ENCODE measurements at places on chromosomes 1 and 21.
A peak's percentile ranks its signal among the peaks of the same experiment; 100 is the strongest.

GRCh38 chr1:232380596-232380995 lies 249.3 kb downstream of the SIPA1L2 start:
- no peak for DNase-seq

DNA sequence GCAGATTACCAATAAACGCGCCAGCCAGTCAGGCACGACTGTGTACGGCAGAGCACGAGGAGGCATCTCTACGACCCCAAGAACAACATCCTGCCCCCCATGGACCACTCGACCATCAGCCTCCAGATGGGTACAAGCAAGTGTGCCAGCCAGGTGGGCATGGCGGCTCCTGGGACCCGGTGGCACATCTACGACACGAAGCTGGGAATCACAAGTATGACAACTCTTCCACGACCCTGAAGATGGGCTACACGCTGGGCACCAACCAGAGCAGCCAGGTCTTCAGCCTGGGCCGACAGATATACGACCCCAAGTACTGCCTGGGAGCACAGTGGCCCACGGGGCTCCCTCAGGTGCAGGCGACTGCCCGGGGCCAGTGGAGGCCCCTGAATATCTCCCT lies 217.6 kb downstream of the POTED start:
- DNase-seq, result no peak

GRCh38 chr1:160658162-160658813 lies 11.4 kb upstream of the SLAMF1 start:
- DNase-seq, result no peak

DNA sequence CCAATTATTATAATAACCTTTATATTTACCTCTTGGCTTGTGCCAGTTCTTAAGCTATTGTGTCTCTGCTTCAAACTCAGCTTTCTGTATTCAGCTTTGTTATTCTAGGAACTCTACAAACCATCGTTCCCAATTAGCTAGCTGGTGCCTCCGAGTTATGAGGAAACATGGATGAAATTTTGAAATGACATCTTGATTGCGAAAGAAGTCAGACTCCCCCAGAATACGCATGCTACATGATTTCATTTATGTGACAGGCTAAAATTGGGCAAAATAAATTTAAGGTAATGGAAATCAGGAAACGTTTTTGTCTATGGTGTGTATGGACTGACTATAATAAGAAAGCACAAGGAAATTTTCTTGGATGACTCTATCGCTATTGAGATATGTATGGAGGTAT lies 256.8 kb upstream of the NCAM2 start:
- no peak for DNase-seq

GRCh38 chr1:153192697-153193096 lies 10.5 kb upstream of the LELP1 start:
- no peak for DNase-seq

DNA sequence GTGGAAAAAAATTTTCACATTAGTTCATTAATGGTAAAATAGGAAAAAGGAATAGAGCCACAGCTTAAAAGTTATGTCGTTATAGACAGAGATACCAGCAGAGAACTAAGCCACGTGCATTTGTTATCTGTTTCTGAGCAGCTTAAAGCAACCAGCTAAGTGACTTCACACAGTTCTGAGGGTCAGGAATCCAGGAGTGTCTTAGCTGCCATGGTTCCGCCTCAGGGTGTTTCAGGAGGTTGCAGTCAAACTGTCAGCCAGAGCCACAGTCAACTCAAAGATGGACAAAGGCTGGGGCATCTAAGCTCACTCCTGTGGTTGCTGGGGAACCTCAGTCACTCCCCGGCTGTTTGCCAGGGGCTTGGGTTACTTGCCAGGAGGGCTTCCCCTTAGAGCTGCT lies 515.8 kb downstream of the SMYD3 start:
- DNase-seq, result no peak

- peak; percentile 8 for DNase-seq
Measured at GRCh38 chr1:45206808-45207623, 611 bp upstream of the ZSWIM5 start.

GRCh38 chr1:18554597-18554996 lies 73.9 kb downstream of the KLHDC7A start:
- DNase-seq, result no peak

DNA sequence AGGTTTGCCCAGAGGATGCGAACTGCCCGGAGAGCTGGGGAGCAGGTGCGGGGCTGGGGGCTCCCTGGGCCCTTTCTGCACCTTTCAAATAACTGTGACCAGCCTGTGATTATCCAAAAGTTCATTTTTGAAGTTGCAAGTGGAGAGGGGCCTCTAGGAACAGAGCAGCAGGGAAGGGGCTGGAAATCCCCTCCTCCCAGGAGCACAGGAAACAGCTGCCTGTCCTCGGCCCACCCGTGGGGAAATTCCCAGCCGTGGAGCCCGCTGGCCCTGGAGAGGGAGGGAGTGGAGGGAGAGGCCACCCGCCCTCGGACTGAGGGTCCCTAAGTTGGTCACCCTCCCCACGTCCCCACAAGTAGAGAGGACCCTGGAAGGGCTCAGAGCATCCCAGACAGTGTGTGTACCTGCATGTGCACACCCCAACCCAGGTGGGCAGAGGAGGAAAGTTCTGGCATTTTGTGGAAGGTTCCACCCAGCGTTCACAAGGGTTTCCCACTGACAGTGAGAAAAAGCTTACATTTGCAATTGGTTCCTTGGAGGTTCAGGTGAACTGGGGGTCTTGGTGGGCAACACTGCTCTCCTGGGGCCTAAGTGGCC lies 1.2 kb upstream of the TNFRSF4 start:
- peak; percentile 48 for DNase-seq

DNA sequence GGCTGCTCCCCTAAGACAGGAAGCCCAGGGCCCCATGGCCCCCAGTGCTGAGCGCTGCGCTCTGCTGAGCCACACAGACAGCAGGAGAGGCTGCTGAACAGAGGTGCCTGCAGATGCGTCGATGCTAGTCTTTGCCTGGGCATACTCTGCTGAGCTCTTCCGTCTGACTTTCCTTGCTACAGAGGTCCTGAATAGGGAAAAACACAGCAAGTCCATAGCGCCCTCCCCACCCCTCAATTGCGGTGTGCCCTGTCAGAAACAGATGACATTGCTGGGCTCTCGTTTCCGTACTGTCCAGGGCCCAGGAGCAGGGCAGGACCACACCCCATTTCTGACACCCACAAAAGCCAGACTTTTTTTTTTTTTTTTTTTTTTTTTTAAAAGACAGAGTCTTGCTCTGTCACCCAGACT lies 252.5 kb downstream of the SDCCAG8 start:
- no peak for DNase-seq

DNA sequence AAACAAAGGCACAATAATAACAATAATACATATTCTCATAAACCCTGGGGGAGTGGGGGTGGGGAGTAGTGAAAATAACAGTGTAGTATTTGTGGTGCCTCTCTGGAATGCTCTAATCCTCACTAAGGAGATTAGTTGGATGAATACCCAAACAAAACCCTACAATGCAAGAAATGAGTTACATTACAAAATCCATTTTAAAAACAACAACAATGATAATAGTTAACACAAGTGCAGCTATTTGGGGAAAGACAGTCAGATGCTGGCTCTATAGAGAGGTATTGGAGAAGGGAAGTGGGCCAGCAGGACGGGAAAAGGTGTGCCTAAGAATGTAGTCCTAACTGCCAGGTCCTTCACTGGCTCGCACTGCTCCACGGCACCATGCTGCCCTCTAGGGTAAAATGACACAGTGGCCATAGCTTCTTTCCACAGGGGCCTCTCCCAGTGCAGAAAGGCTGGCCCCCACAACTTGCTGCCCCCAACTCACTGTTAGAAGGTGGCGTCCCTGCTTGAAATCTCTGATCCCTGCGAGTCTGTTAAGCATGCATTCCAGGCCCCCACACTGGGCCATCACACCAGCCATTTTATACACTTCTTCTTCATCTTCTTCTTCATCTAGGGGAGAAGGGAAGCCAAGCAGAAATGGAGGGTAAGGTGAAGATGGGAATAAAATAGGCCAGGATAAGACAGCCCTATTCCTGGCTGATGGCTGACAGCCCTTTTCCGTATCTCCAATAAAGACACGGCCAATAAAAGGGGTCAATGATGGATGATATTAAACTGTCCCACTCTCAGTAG lies 113.8 kb downstream of the UBR4 start:
- no peak for DNase-seq

- DNase-seq, result no peak
Measured at GRCh38 chr1:150963321-150964163, 11.1 kb downstream of the CERS2 start.

GRCh38 chr21:35965699-35966098 lies 94.6 kb downstream of the SETD4 start:
- DNase-seq, result no peak

DNA sequence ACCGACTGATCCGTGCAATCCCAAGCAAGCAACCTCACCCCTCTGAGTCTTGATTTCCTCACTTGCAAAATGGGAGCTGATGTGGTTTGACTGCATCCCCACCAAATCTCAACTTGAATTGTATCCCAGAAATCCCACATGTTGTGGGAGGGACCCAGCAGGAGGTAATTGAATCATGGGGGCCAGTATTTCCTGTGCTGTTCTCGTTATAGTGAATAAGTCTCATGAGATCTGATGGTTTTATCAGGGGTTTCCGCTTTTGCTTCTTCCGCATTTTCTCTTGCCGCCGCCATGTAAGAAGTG lies 58.4 kb downstream of the FHAD1 start:
- DNase-seq, result no peak

DNA sequence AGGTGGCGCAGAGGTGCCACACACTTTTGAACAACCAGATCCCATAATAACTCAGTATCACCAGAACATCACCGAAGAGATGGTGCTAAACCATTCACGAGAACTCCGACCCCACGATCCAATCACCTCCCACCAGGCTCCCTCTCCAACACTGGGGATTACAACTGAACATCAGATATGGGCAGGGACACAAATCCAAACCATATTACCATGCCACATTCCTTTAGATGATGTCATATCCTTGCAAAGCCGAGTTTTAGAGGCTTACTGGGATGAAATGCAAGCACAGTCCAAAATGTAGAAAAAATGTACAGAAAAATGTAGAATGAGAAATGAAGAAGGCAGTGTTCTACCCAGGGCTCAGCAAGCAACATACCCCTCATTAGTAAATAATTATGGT lies 64.7 kb downstream of the SGIP1 start:
- DNase-seq, result no peak

- DNase-seq, result no peak
Measured at GRCh38 chr1:161398900-161399256, 31.2 kb upstream of the CFAP126 start.

DNA sequence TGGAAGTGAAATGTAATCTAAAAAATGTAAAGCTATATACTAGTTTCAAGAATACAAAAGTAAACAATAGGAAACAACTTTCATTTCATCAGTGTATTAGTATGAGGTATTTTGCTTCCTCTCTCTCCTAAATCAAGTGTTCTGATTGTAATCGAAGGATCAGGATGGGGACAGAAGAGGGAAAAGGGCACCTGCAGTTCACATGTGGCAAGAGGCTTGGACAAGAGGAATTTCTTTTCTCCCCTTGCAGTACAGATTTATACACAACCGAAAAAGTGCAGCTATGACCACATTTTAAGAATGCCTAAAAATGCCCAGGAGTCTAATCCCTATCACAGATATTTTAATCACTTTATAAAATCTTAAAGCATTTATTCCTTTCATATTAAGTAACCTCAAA lies 63.7 kb downstream of the NRIP1 start:
- DNase-seq, result no peak

- no peak for DNase-seq
Measured at GRCh38 chr1:177567393-177567792, 396.6 kb downstream of the BRINP2 start.

- no peak for DNase-seq
Measured at GRCh38 chr1:28720376-28720775, 16.4 kb upstream of the YTHDF2 start.

DNA sequence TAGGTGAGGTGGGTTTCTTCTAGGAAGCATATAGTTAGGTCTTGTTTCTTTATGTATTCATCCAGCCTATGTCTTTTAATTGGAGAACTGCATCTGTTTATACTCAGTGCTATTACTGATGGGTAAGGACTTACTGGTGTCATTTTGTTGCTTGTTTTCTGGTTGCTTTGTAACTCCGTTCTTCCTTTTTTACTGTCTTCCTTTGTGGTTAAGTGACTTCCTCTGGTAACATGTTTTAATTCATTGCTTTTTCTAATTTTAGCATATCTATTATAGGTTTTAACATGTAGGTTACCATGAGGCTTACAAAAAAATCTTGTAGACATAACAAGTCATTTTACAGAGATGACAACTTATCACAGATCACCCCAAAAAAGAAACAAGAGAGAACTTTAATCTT lies 160.8 kb downstream of the VAV3 start:
- DNase-seq, result no peak

DNA sequence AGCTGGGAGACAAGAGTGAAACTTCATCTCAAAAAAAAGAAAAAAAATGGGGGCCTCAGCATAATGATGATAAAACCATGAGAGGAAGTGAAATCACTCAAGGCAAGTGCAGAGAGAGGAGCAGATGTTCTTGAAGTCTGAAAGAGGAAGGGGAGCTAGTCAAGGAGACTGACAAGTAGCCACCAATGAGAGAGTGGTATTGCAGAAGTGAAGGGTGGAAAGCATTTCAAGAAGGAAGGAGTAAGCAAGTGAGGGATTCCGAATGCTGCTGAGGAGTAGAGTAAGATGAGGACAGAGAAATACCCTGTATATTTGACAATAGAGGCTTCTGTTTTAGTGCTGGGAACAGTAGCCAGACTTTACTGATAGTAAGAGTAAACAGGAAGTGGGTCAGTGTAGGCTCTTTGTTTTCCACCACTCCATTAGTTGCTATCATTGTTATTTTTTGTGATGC lies 2.9 kb downstream of the TATDN3 start:
- no peak for DNase-seq

DNA sequence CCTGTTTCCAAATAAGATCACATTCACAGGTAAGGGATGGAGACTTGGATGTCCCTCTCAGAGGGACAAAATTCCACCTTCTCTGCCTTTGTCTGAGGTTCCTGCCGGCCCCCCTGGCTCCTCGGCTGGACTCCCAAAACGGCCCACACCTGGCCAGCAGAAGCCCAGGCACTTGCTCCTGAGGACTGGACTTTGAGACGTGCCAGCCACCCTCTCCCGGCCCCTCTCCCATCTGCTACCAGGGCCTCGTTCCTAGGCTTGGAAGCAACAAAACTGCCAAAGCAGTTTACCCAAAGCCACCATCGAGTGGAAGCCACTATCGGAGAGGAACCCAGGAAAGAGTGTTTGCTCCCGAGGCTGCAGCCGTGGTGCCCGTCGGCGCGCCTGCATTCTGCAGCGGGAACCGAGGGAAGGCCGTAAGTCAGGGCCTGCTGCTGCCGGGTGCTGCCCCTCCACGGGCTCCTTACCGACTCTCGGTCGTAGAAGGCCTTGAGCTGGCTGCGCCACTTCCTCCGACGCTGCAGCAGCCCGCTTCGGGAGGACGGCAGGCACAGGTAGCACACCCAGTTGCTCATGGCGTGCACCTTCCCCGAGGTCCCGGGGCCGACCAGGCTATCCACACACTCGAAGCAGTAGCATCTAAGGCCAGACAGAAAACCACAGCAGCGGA lies 3.5 kb downstream of the DNMT3L start:
- no peak for DNase-seq

DNA sequence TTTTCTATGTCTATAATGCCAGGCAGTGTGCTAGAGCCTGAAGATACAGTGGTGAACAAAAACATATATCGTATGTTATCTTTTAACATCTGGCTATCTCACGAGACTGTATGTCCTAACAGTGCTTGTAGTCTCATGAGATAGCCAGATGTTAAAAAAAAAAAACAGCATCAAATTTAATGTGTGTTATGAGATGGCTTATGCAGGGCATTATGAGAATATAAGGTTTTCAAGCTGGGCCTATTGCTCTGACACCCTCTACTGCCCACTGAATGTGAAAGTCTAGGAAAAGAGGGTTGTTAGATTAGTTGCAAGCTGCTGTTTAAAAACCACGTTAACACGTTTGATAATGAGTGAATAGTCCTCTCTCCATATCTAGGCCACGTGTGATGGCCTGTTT lies 109.8 kb downstream of the CACHD1 start:
- no peak for DNase-seq

- DNase-seq, result peak; percentile 49
Measured at GRCh38 chr1:234325878-234326496, 47.3 kb upstream of the COA6 start.
